ENCODE measurements at places on chromosomes 1 and 21. TPM values are rescaled to one million over a fixed set of nuclear protein-coding genes. Genes with fewer than 3 reads are reported as not detected.

Gene VANGL1
- 8.1 TPM for total RNA-seq

Gene TNFAIP8L2
- total RNA-seq: not detected

Gene C1QTNF12
- total RNA-seq: 1.0 TPM

Gene SYT6
- total RNA-seq: not detected

Gene SRRM1
- total RNA-seq: 28.5 TPM

Gene CFAP298
- 18.7 TPM for total RNA-seq

Gene CFAP410
- 7.1 TPM for total RNA-seq

Gene ADGRL4
- 5.0 TPM for total RNA-seq

Gene MRTO4
- 16.4 TPM for total RNA-seq

Gene GLIS1
- not detected for total RNA-seq

Gene CHRNB2
- not detected for total RNA-seq

Gene APCS
- not detected for total RNA-seq

Gene GBP3
- total RNA-seq: 44.9 TPM

Gene C1orf116
- total RNA-seq: not detected

Gene OLIG2
- not detected for total RNA-seq

Gene S100A9
- not detected for total RNA-seq

Gene RAP1GAP
- total RNA-seq: 0.26 TPM

Gene PRR9
- not detected for total RNA-seq

Gene NBPF6
- total RNA-seq: not detected

Gene IL20
- not detected for total RNA-seq

Gene RXRG
- total RNA-seq: under 0.01 TPM

Gene TIPRL
- 29.0 TPM for total RNA-seq

Data from fibroblast of lung (primary cell).